ENCODE measurements at places on chromosomes 7 and 10.

DNA sequence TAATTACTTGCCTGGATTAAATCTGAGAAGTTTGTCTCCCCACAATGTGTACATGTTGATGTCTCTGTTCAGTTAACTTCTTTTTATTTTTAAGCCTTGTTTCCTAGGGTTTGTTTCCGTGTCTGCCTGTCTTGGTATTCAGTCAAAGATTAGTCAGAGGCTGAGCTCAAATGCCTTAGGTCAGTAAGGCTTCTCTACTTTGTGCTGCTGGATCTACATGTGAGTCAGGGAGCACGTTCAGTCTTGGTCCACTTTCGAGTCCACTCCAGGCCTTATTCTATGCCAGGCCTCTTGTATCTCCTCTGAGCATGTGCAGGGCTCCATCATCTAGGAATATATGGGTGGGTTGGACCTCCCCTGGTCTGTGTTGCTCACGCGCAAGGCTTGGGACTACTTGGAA, 93.3 kb upstream of the FZD8 start:
- DNase-seq, result no peak

- DNase-seq, result peak; percentile 25
Measured at GRCh38 chr7:101542527-101543241, 86.4 kb downstream of the MYL10 start.

- DNase-seq, result no peak
Measured at GRCh38 chr7:108004220-108005142, 1.5 kb upstream of the LAMB1 start.

DNA sequence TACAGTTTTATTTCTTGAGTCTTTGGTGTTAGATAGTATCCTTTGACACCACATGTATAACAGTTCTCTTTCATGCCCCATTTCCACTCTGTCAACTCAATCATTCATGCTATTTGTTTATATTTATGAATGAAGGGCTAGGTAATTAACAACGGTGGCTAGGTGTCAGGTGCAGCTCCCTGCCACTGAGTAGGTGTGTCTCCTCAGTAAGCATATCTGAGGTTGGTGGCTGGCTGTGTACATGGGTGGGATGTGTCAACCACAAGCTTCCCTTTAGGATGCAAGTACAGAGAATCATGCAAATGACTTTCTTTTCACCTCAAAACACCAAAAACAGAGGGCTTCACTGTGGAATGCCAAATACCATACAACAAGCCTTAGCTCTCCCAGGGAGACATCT, 83.4 kb downstream of the ZNF365 start:
- DNase-seq, result no peak

- no peak for DNase-seq
Measured at GRCh38 chr10:58641708-58642107, 129.0 kb downstream of the BICC1 start.

DNA sequence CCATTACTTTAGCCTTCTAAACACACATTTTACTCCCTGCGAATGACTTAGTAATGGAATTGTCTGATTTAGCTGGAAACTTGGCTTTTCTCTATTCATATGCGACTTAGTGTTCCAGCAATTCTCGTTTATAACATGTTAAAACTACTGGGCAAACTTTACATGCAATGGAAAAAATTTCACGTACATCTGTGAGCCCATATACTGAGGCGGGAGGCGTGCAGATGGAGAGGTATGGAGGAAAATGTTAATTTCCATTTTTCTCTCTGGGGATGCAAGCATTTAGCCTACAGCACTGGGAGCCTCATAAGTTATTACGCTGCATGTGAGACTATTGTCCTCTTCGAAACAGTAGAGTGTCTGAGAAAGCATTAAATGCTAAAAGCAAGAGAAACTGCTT, 591.5 kb upstream of the ANKRD30A start:
- no peak for DNase-seq

GRCh38 chr7:5689716-5690115, 91.7 kb downstream of the RNF216 start:
- DNase-seq, result no peak

- DNase-seq, result no peak
Measured at GRCh38 chr10:84296091-84296981, 32.1 kb upstream of the CCSER2 start.

- DNase-seq, result no peak
Measured at GRCh38 chr7:98562871-98563495, 54.1 kb upstream of the NPTX2 start.

DNA sequence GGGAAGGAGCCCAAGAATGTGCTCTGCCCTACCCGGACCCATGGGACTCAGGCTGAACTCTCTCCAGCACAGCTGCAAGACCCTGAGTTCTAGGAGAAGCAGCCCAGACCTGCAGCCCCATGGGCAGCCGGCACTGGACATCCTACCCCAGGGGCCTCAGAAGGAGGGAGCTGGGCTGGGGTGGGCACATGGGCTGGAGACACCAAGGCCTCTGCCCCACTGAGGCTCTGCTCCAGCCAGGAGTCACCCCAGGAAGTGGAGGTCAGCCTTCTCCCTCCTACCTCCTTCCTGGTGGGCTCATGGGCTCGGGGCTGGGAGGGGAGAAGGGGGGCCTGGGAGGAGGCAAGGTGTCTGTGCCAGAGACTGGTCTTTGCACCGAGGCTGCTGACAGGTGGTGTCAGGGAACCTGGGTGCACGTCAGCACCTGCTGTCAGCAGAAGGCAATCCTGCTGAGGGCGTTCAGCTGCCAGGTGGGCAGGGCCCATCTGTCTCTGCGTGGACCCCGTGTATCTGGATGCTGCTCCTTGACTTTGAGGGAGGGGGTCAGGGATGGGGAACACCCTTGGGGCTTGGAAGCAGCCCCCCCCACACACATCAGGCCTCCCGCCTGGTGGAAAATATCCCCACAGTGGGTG, 95.2 kb downstream of the PDGFA start:
- no peak for DNase-seq

GRCh38 chr10:12534824-12535223, 185.5 kb downstream of the CAMK1D start:
- no peak for DNase-seq

GRCh38 chr10:51886438-51887068, 187.2 kb upstream of the CSTF2T start:
- no peak for DNase-seq

- DNase-seq, result no peak
Measured at GRCh38 chr10:103894441-103894864, 23.5 kb downstream of the STN1 start.

- no peak for DNase-seq
Measured at GRCh38 chr10:21512573-21513404, 12.7 kb downstream of the SKIDA1 start.

GRCh38 chr10:5466451-5467206, 32.7 kb downstream of the CALML5 start:
- no peak for DNase-seq

GRCh38 chr7:107007007-107007891, 37.3 kb upstream of the PRKAR2B start:
- no peak for DNase-seq

- DNase-seq, result peak; percentile 10
Measured at GRCh38 chr10:110005719-110006118, 2.1 kb upstream of the ADD3 start.

- no peak for DNase-seq
Measured at GRCh38 chr10:78524342-78524741, 490.7 kb downstream of the RPS24 start.

GRCh38 chr7:128940494-128941322, 3.0 kb downstream of the IRF5 start:
- no peak for DNase-seq

GRCh38 chr10:3424111-3424851, 251.7 kb upstream of the PITRM1 start:
- DNase-seq, result no peak

- DNase-seq, result no peak
Measured at GRCh38 chr10:74079936-74080590, 70.6 kb downstream of the AP3M1 start.

- no peak for DNase-seq
Measured at GRCh38 chr7:33961948-33962347, 56.6 kb downstream of the BMPER start.

DNA sequence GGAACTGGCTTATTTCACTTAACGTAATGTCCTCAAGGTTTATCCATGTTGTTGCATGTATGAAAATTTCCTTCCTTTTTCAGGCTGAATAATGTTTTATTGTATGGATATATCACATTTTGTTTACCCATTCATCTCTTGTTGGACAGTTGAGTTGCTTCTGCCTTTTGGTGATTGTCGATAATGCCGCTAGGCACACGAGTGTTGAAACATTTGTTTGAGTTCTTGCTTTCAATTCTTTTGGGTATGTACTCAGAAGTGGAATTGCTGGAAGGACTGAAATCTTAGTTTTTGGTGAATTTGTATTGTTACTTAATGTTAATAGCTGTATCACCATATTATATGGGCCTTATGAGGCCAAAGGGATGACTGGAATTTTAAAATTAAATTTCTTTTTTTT, 23.6 kb downstream of the CCNY start:
- DNase-seq, result no peak
